Activated naive CD4-positive, alpha-beta T cell (primary cell): ENCODE measurements at places on chromosomes 6 and 20.

DNA sequence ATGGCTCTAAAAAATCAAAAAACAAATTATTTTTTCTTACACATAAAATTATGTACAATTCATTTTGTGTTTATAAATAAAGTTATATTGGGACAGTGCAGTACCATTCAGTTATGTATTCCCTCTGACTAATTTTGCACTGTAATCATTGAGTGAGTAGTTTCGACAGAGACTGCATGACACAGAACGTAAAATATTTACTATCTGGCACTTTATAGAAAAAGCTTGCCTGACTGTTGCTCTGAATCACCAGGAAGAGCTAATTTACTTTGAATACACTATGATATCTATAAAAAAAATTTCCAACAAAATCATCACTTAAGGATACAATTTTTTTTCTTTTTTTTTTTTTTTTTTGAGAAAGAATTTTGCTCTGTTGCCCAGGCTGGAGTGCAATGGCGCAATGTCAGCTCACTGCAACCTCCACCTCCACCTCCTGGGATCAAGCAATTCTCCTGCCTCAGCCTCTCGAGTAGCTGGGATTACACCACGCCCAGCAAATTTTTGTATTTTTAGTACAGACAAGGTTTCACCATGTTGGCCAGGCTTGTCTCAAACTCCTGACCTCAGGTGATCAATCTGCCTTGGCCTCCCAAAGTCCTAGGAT is 11.0 kb upstream of the KHDC1L start:
- no peak for DNase-seq

GRCh38 chr6:6728169-6728941 is 139.8 kb downstream of the LY86 start:
- DNase-seq: no peak

DNA sequence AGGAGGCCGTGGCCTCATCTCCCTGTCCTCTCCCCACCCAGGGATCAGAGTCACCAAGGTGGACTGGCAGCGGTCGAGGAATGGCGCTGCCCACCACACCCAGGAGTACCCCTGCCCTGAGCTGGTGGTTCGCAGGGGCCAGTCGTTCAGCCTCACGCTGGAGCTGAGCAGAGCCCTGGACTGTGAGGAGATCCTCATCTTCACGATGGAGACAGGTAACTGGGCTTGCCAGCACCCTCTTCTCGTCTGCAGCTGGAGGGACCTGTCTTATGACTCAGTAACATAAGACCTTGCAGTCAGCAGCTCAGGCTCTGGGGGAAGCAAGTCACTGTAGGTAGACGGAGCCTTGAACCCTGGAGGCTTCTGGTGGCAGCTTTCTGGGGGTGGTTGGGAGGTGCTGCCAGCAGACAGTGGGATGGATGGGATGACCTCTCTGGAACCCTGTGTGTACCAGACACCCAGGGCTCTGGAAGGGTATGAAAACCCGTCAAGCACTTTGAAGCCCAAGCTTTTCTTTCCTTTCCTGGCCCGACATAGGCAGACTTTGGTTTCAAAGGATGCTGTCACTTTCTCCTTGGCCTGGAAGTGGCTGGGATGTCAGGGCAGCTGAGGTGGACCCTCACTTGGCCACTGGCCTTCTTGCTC is 13.8 kb downstream of the TGM6 start:
- DNase-seq: no peak

- DNase-seq: no peak
Observed at GRCh38 chr20:45110301-45110700, 4.7 kb downstream of the WFDC5 start.

DNA sequence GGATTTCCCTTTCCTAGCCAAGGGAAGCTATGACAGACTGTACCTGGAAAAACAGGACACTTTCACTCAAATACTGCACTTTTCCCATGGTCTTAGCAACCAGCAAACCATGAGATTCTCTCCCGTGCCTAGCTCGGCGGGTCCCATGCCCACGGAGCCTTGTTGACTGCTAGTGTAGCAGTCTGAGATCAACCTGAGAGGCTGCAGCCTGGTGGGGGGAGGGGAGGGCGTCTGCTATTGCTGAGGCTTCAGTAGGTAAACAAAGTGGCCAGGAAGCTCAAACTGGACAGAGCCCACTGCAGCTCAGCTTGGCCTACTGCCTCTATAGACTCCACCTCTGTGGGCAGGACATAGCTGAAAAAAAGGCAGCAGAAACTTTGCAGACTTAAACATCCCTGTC is 61.8 kb downstream of the EPM2A start:
- DNase-seq: no peak

GRCh38 chr6:48037946-48038345 is 73.1 kb downstream of the PTCHD4 start:
- no peak for DNase-seq

DNA sequence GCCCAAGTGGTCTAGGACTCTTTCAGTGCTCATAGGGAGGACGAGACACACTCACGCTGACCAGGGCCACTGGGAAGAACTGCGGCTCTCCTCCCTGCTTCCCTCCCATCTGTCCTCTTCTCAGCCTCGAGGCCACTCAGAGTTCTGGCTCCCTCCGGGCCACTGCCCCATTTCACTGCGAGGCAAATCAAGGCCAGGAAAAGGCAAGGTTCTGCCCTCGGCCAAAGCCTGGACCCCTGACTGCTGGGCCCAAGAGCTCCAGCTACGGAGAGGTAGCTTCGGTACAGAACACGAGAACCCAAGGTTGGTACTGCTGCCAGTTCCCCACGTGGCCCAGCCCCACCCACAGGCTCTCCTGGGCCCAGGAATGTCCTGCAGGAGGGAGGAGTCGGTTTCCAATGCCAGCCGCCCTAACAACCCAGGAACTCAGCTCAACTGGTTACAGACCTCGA is 14.7 kb downstream of the PI16 start:
- DNase-seq: no peak

DNA sequence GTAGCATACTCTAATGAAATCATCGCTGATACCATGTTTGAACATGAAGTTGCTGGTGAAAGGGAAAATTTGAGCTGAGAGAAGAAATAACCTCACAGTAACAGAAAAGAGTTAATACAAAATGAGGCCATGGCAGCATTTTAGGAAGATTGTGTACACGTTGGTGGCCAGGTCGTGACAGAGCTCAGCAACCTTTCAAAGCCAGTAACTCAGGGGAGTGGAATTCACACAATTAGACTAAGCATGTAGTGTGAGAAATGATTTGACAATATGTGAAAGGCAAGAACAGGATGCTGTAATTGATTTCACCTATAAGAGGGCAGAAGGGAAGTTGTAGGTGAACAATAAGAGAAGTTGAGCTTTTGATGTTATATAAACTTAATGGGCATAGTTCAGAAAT is 246.3 kb downstream of the OGFRL1 start:
- DNase-seq: no peak

- no peak for DNase-seq
Observed at GRCh38 chr6:17292600-17293133, 11.5 kb downstream of the RBM24 start.

GRCh38 chr6:159904497-159904911 is 13.7 kb downstream of the MAS1 start:
- DNase-seq: no peak

DNA sequence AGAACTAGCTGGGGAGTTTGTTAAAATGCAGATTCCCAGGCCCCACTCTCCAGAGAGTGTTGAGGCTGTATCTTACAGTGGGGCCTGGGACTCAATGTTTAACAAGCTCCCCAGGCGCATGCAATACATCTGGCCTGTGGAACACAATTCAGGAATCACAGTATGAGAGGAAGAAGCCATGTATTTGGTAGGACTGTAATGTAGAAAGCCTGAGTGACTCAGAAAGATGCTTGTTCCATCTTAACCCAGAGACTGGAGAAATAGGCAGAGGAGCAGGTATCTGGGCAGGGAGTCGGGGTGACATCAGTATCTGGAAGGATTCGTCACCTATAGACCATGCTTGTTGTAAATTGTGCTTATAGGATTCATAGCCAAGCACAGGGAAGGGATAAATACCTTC is 90.5 kb downstream of the UNC5CL start:
- no peak for DNase-seq

GRCh38 chr6:143007646-143008045 is 53.0 kb upstream of the AIG1 start:
- no peak for DNase-seq

- no peak for DNase-seq
Observed at GRCh38 chr6:37717836-37718251, 20.2 kb upstream of the MDGA1 start.

DNA sequence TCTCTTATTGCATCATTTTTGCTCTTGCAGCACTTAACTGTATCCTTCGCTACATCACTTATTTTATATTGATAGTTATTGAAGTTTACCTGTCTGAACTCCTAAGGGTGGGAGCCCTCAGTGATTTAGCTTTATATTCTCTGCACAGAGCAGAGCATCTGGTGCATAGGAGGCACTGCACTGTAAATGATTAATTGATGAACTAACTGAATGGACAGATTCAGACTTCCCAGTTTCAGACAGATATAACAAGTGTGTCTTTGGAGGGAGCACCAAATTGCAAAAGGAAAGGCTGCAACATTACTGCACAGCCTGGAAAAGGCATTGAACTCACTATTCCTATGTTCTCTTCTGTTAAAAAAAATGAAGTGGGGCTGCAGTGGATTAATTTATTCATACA is 160.3 kb downstream of the EDN1 start:
- no peak for DNase-seq

GRCh38 chr20:46946181-46946624 is 51.6 kb downstream of the EYA2 start:
- DNase-seq: no peak

GRCh38 chr6:16723826-16724225 is 37.4 kb downstream of the ATXN1 start:
- DNase-seq: no peak

GRCh38 chr20:25085756-25086495 is 4.0 kb upstream of the VSX1 start:
- no peak for DNase-seq

- DNase-seq: no peak
Observed at GRCh38 chr6:129871221-129871620, 10.1 kb upstream of the TMEM244 start.

DNA sequence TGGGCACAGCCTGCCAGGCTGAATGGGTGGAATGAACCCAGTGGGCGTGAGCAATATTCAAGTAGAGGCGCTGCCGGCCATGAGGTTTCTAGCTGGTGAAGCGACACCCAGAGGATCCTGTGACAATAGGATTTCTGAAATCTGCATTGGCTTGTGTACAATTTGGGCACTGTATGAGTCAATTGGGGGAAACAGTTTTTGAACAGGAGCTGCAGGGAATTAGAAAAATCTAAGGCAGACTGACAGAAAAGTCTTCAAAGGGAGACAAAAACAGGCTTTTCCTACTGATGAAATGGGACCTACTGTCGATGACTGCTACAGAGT is 148.8 kb upstream of the PROKR2 start:
- DNase-seq: no peak

DNA sequence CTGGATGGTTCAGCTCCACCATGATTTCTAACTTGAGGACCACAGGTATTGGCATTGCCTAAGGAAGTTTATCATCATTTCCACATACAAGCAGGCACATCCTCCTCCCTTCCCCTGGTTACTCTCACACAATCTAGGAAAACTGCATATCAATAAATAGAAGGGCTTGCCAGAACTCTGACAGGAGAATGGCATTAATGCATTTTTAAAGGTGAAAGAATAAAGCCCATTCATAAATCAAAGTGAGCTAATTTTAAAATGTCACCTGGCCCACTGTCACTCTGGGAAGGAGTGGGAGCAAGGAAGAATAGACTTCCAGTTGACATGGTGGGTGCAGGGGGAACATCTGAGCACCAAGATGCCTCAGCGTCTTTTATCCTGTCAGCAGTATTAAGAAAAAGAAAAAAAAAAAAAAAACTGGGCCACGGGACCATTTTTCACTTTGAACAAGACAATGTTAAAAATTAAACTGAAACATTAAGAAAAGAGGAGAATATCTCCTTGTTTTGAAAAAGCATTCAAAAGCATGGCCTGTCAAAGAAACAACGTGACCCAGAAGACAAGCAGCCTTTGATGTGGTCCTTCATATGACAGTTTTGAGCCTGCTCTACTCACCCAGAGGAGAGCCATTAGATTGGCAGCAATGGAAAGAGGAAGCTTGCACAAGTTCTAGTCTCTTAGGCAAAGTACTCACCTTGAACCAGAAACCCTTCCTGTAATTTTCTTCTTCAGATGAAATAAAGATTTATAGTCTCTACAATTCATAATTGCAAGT is 39.3 kb upstream of the SMLR1 start:
- no peak for DNase-seq

DNA sequence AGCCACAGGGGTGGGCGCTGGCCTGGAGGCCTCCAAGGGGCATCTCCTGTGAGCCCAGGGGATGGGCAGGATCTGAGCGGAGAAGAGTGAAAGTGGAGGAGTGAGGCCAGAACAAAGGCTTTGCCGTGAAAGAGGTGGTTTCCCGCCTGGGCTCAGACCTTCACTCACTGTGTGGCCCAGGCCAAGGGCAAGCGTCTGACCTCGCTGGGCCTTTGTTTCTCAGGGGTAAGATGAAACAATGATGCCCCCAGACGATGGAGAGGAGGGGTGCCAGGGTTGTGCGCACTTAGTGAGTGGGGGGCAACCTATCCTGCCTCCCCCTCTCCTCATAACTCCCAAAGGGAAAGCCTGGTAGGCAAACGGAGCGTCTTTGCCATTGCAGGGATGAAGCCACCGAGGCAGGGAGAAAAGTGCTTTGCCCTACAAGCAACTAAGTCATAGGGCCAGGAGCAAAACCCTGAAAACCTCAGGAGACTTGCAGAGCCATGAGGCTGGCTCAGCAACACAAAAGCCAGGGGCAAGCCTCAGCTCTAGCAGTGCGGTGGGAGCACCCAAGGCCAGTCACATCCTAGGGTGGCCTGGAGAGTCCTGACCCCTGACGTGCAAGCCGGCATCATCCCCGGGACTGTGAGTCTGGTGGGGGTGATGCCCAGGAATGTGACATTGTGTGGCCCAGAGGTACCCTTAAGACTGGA is 897 bp upstream of the STMN3 start:
- DNase-seq: no peak

GRCh38 chr20:48826883-48827771 is 672 bp downstream of the PREX1 start:
- no peak for DNase-seq

DNA sequence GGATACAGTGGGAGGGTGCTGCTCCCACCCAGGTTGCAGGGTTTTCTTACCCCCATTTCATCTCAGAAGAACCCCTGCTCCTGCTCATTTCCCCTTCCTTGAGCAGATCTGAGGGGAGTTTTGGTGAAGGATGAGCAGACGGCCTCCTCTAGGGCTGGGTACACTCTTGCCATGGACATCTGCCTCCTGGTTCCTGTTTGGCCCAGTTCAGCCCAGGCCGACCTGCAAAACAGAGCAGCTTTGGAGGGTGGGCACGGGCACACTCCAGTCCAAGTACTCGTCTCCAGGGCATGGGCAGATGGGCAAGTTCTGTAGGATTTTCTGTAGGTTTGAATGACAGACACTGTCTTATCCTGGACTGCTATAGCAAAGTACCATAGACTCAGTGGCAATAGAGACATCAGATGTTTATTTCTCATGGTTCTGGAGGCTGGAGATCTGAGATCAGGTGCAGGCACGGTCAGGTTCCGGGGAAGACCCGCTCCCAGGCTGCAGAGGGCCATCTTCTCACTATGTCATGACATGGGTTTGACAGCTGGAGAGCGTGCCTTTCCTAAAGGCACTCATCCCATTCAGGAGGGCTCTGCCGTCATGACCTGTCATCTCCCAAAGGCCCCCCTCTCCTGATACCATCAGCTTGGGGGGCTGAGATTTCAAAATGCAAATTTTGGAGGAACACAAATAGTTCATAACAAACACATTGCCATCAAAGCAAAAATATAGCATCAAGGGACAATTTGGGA is 6.2 kb downstream of the NPBWR2 start:
- DNase-seq: no peak
